SK-N-DZ (cell line): ENCODE measurements at places on chromosomes 12 and 14.

DNA sequence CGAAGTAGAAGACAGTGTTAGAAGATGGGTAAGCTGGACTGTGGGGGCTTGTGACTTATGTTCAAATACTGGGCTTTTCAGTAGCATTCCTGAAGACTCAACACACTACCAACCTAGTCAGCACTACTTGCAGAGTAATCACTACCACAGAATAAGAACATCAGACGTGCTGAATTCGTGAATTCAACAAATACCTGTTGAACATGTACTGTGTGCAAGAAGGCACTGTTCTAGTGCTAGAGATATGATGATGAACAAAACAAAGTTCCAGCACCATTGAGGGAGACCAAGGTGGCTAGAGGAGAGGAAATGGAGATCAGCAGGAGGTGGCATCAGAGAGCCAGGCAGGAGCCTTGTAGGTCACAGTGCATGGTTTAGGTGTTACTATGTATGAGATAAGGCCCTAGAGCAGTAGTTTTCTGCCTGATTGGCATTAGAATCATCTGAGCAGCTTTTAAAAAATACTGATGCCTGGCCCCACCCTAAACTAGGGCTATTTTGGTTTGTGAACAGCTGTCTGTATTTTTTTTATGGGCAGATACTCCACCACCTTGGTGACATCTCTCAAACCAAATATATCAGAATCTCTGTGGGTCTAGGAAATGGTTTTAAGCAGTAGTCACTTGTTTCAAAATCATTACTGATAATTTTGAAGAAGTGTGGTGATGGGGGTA, 26.8 kb downstream of the FERMT2 start:
- DNase-seq: no peak

DNA sequence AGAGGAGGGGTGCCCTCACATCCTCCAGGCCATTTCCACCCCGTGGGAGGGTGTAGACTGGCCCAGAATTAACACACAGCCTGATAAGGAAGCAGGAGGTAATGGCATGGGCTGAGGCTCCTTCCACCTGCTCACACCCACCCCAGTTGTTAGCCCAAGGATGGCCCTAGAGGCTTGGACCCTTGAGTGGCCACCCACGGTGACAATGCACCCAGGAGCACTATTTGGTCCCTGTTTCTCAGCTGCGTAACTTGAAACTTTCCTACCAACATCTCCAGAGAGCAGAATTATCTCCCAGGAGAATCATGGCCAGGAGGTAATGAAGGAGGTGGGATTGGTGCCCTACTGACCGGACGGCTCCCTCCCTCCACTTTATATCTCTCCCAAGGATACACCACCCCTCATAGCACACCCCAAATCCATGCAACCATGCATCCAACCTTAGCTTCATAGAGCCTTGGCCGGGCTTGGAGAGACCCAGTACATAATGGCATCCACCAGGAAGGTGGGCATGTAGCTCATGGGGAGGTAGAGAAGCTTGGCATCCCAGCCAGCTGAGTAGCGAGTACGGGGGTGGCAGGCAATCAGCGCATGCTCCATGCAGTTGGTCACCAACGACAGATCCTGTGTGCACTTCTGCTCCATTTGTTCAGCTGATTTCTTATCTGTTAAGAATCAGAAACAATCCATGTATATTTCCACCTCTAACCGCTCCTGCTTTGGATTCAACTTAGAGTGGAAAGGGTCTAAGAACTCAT, 5.6 kb downstream of the RDH16 start:
- DNase-seq: no peak

- DNase-seq: no peak
Observed at GRCh38 chr14:40623643-40624042, 983.0 kb upstream of the LRFN5 start.

DNA sequence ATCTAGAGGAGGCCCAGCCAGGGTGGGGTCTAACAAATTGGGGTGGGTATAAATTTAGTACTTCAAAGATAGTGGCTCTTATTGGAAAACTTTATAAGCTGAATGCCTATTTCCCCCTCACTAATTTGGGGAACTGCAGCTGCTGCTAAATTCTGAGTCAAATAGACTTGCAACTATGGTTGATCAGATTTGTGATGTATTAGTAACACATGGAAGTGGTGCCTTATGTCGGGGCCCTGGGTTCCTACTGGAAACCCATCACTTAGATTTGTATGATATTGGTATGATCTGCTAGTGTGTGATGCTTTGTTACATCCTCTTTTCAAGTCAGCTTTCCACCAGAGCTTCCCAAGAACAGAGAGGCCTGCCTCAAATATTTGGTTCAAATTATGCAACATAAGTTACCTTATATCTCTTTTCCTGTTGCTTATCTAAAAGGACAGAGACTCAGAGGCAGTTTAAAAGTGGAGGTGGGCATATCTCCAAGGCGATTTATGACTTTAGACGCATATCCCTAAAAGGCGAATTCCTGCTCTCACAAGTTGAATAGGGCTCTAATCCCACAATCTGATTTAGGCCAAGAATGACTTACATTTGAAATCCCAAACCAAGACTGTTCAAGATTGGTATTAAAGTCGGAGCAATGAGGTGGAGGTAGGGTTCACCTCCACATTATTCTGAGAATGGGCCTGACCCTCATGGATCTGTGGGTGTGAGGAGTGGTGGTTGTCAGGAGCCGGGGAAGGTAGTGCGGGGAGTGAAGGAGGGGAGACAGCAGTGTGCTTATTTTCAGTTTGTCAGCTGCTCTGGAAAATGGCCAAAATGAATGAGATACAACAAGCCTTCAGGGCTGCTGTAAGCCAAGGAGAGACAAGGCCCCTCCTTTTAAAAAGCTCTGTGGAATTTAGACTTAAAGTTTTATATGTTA, 425.8 kb downstream of the RAD51B start:
- no peak for DNase-seq

GRCh38 chr12:121651320-121651719, 18.1 kb downstream of the MORN3 start:
- no peak for DNase-seq

DNA sequence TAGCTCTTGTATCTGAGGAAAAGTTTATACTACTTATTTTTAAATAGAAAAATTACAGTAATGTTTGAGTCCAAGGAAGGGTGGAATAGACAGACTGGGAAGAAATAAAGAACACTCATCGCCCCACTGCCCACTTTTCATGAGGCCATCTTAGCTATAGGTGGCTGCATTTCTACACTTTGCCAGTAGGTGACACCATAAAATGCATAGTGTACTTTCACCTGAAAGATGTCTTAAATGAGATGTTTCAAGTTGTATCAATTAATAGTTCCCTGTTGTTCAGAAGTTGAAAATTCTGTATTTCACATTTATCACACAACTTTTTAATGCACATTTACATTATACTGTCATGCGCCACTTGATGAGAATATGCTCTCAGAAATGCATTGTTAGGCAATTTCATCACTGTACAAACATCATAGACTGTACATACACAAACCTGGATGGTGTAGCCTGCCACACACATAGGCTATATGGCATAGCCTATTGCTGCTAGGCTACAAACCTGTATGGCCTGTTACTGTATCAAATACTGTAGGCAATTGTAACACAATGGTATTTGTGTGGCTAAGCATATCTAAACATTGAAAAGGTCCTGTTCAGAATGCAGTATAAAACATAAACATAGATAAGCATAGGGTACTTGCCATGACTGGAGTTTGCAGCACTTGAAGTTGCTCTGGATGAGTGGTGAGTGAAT, 27.6 kb downstream of the PMCH start:
- DNase-seq: peak; percentile 6

GRCh38 chr14:53032161-53032803, 81.4 kb upstream of the FERMT2 start:
- DNase-seq: no peak

- no peak for DNase-seq
Observed at GRCh38 chr12:101327051-101327450, 47.1 kb downstream of the UTP20 start.

DNA sequence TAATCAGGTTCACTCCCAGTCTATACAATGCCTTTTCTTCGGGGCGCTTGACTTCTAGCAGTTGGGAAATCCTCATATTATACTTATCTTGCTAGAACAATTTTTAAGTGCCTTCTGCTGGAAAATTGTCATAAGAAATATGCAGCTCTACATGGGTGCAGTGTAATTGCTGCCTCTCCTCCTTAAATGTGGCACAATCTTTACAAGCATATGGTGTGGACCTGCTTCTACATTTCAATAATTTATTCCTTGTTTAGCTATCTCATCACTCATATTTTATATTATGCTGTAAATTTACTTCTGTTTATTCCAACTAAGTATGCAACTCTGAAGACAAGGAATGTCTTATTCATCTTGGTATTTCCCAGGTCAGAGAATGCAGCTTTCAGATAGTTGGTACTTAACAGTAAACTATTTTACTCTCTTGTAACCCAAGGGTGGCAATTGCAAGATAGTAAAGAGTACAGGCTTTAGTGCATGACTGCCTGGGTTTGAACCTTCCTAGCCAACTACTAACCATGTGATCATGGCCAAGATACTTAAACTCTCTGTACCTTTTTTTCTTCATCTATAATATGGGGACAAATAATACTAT, 43.6 kb upstream of the GAS2L3 start:
- DNase-seq: no peak

DNA sequence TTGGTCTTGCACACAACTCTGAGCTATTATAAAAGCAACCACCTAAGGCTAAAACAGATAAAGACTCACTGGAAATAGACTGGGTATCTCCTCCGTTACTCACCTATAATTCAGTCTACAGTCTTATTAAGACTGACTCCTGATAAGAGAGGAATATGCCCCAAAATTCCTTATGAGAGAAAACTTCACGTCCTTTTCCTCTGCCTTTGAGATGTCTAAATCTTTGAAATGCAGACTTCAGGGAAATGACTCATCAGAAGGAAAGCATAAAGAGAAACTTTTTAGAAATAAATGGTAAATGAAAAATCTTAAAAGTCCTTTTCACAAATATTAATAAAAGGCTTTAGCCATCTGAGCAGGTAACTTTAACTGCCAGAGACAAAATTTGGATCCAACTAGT, 187.5 kb upstream of the RTL1 start:
- DNase-seq: no peak

- no peak for DNase-seq
Observed at GRCh38 chr12:81705586-81705985, 53.6 kb downstream of the PPFIA2 start.

DNA sequence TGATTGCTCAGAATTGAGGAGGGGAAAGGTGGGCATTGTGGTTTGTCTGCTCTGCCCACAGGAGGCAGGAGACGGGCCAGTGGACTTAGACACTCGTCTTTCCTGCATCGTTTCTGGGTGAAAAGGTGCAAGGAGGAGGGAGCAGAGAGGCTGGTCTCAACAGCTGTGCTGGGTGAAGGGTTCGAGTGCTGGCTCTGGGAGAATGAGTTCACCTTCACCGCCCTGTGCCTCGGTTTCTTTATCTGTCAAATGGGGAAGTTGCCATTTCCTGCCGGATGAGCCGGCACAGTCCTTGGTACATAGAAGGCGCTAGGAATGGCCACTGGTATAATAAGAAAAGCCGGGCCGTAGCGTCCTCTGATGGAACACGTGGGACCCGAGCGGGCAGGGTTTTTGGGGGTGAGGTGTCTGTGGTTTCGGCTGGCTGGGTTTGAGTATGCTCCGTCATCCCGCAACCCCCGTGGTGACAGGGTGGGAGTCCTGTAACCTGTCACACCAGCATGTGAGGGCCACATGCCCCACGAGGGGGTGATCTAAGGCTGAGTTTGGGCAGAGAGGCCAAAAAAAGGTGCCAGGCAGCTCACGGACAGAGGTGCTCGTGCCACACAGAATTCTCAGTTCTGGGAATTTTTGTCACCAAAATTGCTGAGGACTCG, 7.3 kb downstream of the BCL7A start:
- no peak for DNase-seq

- DNase-seq: no peak
Observed at GRCh38 chr12:843609-844008, 91.2 kb downstream of the WNK1 start.
